ENCODE measurements at places on chromosomes 3 and 15.

- no peak for DNase-seq
Measured at GRCh38 chr3:122052968-122053367, 2.2 kb upstream of the CD86 start.

DNA sequence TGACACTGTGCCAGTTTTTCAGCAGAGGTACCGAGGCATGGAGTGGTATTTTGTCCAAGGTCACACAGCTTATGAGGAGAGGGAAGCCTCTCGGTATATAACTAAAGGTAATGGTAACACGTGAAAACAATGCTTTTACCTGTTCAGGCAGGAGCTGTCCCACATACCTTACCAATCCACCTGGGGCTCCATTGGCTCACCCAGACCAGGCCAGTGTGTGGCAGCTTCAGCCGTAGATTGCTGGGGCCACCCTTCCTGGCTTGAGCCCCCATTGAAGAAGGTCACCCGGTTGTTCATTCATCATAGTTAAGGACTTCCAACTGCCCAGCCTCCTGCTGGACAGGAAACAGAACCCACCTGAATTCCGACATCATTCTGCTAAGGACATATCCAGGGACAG lies 9.2 kb upstream of the RPP14 start:
- no peak for DNase-seq

GRCh38 chr3:113277414-113277813 lies 66.1 kb downstream of the BOC start:
- DNase-seq, result no peak

DNA sequence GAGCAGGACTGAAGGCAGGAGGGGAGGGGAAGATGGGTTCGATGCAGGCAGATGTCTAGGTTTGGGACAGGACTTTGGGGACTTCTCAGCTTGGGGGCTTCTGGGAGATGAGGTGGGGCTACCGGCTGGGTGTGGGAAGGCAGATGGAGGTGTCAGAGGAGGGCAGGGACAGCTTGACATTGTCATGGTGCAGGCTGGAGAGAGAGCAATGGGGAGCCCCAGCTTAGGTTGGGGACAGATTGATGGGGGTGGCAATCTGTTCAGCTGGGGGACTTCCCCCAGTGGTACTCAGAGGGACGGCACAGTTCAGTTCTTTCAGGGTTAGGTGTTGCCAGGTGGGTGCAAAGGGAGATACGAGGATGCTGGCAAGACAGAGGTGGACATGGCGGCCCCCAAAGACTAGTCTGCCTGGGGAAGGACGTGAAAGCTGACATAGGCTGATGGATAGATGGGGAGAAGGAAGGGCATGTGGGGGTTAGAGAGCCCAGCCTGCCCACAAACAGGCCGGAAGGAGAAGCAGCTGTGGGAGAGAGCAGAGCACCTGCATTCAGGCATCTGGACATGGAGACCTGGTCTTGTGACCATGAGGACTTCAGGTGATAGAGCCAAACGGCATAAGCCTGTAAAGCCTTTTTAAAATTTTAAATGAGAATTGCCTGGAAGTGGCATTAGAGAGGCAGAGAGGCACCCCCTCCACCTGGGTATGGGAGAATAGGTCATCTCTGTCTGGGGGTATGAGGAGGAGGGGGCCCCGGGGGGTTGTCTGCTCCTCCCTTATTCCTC lies 21.1 kb downstream of the ACAA1 start:
- no peak for DNase-seq

DNA sequence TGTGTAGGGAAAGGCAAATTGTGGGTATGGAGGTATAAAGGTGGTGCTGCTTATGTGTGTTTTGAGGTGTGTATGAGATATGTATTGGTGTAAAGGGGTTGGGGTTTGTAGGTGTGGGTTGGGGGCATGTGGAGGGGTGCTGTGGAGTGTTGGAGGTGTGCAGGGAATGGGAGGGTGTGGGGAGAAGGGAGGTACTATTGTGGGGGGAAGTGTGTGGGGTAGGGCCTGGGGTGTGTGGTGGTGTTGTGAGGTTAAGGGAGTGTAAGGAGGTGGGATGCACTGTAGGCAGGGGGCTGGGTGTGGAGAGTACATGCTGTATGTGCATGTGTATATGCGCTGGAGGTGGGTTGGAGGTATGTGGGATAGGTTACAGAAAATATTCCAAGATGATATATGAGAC lies 15.7 kb downstream of the CCDC12 start:
- DNase-seq, result no peak

DNA sequence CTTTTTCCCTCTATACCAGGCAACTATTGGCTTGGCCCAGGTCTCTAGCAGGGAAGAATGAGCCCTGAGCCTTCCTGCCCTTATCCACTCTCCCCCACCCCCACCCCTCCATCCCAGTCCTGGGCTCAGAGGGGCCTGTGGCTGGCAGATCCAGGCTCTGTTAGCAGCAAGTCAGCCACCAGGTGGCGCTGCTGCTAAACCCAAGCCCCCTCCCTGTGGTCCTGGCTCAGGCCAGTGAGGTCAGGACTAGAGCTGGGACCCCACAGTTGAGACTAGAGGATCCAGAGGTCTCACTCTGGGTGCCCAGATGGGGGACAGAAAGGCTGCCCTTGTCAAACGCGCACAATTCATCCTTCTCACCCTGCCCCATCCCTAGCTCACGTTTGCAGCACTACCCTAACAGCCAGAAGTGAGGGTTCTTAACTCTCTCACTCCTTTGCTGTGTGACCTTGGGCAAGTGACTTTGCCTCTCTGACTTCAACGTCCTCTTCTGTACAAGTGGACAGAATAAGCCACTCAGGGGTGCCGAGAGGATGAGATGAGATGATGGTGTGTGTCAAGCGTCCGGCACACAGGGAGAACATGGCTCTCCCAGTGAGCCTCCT lies 46.8 kb upstream of the SLC6A1 start:
- DNase-seq, result peak; percentile 24

DNA sequence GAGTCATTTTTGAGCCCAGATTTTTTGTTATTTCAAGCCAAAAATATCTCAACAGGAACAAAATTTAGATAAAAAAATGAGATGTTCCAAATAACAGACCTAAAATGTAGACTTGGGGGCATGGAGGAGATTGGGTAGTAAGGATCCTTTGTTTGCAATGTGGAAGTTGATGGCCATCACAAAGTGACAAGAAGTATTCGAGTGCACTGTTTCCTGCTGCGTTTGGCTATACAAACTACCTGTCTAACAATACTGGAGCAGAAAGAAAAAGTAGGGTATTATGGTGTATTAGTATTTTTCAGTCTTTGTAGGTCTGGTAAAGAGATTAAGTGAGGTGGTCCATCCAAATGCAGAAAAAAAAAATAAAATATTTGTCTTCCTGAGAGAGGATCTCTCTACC lies 284.2 kb downstream of the C3orf38 start:
- DNase-seq, result no peak

- no peak for DNase-seq
Measured at GRCh38 chr15:76566276-76566675, 229.7 kb downstream of the ISL2 start.

DNA sequence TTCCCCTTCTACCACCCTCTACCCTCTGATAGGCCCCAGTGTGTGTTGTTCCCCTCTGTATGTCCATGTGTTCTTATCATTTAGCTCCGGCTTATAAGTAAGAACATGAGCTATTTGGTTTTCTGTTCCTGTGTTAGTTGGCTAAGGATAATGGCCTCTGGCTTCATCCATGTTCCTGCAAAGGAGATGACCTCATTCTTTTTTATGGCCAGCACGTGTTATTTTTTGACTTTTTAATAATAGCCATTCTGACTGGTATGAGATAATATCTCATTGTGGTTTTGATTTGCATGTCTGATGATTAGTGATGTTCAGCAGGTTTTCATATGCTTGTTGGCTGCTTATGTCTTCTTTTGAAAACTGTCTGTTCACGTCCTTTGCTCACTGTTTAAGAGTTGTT lies 63.1 kb upstream of the NPHP3 start:
- no peak for DNase-seq

DNA sequence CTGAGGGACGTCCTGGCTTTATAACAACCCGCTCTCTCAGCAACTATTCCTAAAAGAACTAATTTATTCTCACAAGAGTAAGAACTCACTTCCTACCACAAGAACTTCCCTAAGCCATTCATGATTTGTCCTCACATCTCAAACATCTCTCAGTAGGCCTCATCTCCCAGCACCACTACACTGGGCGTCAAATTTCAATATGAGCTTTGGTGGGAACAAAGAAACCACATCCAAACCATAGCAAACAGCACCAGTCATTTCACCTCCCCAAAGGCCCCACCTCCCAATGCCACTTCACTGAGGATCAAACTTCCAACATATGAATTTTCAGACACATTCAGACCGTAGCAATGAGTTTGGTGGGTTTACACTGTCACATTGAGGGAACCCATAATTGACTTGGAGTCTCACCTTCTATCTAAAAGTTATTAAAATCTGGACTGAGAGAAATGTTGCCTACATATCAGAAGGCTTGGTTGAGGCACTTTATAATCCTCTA lies 116.4 kb upstream of the AGBL1 start:
- DNase-seq, result no peak

GRCh38 chr3:58899953-58900298 lies 149.9 kb downstream of the CFAP20DC start:
- DNase-seq, result no peak

- no peak for DNase-seq
Measured at GRCh38 chr3:184688251-184688881, 23.5 kb downstream of the MAGEF1 start.

- DNase-seq, result no peak
Measured at GRCh38 chr3:71517271-71517791, 66.2 kb downstream of the FOXP1 start.

DNA sequence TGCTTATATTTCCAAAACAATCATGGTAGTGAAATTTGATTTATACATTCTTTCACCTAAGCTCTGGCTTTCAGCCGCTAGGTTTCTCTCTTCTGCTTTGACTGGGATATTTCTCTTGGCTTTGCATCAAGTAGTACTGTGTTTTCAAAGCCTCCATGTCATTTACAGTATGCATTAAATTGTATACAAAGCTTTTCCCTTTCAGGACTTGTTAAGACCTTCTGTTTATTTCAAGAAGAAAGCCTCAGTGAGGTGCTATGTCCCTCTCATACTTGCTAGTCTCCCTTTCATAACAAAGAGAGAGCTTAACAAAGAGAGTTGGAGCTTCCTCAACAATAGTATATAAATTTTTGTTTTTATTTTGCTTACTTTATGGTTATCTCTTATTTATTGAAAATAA lies 84.2 kb upstream of the SLC25A26 start:
- no peak for DNase-seq

DNA sequence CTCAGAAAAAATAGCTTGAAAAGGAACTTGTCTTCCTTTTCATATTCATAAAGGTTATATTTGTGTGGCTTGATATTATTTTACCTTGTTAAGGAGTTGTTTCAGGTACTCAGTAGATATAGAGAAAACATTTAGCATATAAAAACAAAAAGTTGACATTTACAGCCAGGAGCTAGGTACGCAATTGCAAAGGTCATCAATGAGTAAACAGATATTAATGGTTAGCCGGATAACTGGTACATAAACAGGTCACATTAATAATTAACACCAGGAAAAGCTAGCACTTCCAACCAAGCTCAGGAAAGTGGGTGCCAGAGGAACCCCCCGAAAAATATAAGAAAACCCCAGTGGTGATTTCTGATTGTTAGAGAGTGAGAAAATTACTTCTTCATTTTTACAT lies 146.6 kb upstream of the NR2F2 start:
- no peak for DNase-seq

GRCh38 chr3:89635137-89635536 lies 527.7 kb downstream of the EPHA3 start:
- no peak for DNase-seq

- no peak for DNase-seq
Measured at GRCh38 chr3:71132995-71133730, 450.4 kb downstream of the FOXP1 start.

- DNase-seq, result no peak
Measured at GRCh38 chr3:58356054-58356453, 23.4 kb downstream of the PXK start.

GRCh38 chr3:11273891-11274291 lies 1.7 kb downstream of the ATG7 start:
- no peak for DNase-seq

GRCh38 chr3:25515171-25515570 lies 87.1 kb downstream of the RARB start:
- no peak for DNase-seq

GRCh38 chr15:79989682-79990081 lies 18.7 kb upstream of the BCL2A1 start:
- DNase-seq, result no peak

- no peak for DNase-seq
Measured at GRCh38 chr15:61530769-61531168, 301.7 kb upstream of the RORA start.

DNA sequence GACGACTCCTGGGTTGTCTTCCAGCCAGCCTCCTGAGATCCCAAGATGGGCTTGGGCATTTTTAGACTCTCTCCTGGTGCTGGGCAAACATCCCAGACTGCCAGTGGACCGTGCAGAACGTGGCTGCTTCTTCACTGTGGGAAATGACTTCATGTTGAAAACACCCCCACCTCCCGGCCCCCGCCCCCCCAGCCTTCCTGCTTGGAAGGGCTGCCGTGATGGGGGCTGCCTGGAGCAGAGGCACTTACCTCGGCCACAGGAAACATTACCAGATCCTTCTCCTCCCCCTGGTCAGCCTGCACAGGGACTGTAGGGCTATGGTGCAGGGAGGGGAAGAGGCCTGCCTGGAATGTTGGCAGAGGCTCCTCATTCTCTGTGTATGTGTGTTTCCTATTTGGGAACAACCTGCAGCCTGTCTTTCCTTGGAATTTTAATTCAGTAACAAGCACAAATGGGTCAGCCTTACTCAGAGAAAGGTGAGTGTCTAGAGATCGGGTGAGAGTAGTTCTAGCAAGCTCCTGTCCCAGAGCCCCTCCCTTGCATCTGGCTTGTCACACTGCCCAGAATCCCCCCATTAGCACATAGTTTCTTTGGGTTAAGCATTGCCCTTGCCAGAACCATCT lies 90.8 kb downstream of the ANP32A start:
- DNase-seq, result no peak

- no peak for DNase-seq
Measured at GRCh38 chr15:58284293-58284692, 146.1 kb downstream of the AQP9 start.

GRCh38 chr3:149701977-149702350 lies 44.1 kb upstream of the WWTR1 start:
- no peak for DNase-seq

DNA sequence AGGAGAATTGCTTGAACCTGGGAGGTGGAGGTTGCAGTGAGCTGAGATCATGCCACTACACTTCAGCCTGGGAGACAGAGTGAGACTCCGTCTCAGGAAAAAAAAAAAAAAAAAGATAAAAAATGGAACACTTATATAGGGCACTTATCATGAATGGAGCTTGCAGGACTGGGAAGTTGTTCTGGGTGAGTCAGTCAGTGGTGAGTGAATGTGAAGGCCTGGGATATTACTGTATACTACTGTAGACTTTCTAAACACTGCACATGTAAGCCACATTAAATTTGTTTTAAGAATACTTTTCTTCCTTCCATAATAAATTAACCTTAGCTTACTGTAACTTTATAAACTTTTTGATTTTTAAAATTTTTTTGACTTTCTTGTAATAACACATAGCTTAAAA lies 59.8 kb downstream of the SFMBT1 start:
- DNase-seq, result no peak

- no peak for DNase-seq
Measured at GRCh38 chr15:39251413-39252133, 329.3 kb upstream of the THBS1 start.

Data from stimulated activated CD8-positive, alpha-beta memory T cell treated with anti-CD3 and anti-CD28 coated beads, Interleukin-7, amount 100 ng/mL, for 1 hour (primary cell).